ENCODE measurements at places on chromosomes 1 and 21. TPM values are rescaled to one million over a fixed set of nuclear protein-coding genes. Genes with fewer than 3 reads are reported as not detected.
A peak's percentile ranks its signal among the peaks of the same experiment; 100 is the strongest.

- no peaks in the 10 kb centered on the region for H3K27me3 ChIP-seq
- DNase-seq = no peak
- no peak overlapping the region for H3K27ac ChIP-seq
- no peaks in the 10 kb centered on the region for H3K4me1 ChIP-seq
- H3K36me3 ChIP-seq = no peaks in the 10 kb centered on the region
- H3K4me3 ChIP-seq = no peak overlapping the region
These were observed 13.6 kb downstream of the FHAD1 start for GRCh38 chr1:15260418-15261154.

DNA sequence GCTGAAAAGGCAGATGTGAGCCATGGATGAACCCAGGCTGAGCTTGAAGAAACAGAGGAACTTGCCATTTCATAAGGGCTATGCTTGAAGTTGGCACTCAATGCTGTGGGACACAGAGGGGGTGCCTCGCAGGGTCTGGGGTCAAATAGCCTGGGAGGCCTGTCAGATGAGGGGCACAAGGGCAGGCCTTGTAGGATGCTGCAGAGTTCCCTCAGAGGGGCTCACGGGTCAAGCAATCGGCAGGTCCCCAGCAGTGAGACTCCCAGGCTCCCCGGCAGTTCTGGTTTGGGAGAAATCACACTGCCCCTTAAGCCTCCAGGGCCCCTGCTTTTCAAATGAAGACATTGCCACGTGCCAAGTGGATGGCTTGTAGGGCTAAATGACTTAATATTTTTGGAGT lies 116.7 kb upstream of the GRIK3 start:
- H3K27me3 ChIP-seq = no peaks in the 10 kb centered on the region
- no peaks in the 10 kb centered on the region for H3K4me1 ChIP-seq
- no peak overlapping the region for H3K4me3 ChIP-seq
- no peak overlapping the region for H3K27ac ChIP-seq
- no peaks in the 10 kb centered on the region for H3K36me3 ChIP-seq

Gene RBP7
- 10.3 TPM for total RNA-seq

DNA sequence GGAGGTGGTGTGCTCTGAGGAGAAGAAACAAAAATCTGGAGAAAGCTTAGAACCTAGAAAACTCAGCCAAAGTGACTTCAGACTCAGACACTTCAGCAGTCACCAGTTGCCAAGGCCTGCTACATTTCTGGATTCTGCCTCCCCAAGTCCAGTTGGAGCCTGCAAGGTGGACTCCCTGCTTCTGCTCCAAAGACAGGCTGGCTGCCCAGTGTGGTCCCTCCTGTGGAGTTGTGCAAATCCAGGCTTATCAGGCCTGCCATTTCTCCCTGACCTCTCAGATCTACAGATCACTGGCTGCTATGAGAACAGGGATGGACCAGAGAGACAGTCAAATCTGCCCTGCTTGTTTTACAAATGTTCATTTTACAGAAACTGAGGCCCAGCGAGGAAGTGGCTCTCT lies 9.9 kb downstream of the CACHD1 start:
- peaks cover 19% of the 10 kb centered on the region for H3K4me1 ChIP-seq
- DNase-seq = no peak
- no peak overlapping the region for H3K27ac ChIP-seq
- H3K36me3 ChIP-seq = no peaks in the 10 kb centered on the region
- no peaks in the 10 kb centered on the region for H3K27me3 ChIP-seq
- H3K4me3 ChIP-seq = no peak overlapping the region

Gene XCL1
- total RNA-seq = 3.9 TPM

DNA sequence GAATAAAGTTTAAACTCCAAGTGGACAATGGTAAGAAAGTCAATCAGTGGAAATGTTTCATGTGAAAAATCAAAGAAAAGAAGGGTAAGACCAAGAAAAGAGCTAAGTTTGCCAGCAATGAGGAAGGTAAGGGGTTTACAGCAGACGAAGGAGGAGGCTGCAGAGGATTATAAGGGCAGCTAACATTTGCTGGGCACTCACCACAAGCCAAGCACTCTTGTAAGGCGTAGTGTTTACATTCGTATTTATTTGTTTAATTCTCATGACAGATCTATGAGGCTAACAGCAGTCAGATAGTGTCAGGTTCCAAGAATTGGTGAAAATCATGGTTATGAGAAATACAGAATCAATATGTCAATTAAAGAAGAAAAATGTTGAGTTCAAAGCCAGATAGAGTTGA lies 75.2 kb upstream of the NGF start:
- H3K27ac ChIP-seq = no peak overlapping the region
- no peak for DNase-seq
- no peaks in the 10 kb centered on the region for H3K4me1 ChIP-seq
- no peak overlapping the region for H3K4me3 ChIP-seq
- H3K27me3 ChIP-seq = no peaks in the 10 kb centered on the region

DNA sequence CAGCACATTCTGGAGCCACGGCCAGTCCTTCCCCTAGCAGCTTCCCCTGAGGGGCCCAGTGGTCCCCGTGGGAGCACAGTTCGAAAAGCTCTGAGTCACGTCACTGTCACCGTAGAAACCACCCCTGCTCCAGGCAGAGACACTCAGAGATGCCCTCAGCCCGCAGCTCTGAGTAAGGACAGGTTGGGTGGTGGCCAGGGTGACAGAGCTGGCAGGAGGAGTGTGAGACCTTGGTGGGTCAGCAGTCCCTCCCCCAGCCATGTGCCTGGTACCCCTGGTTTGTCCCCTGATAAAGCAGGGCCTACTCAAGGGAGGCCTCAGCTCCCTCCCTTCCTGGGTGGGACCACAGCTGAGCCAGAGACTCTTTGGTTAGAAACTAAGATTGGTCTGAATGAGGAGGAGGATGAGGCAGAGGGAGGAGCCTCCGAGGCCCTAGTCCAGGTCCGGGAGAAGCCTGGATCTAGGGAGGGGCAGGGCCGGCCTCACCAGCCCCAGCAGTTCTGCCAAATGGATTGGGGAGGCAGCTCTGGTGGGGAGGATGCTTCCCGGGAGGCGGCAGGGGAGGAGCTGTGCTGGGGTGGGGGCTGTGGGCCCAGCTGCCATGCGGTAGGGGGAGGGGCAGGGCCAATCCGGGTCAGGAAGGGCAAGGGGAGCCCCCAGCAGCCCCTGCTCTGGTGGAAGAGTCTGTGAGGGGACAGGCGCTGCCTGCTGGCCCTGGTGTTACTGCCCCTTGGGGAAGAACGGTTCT lies 55.2 kb downstream of the SLC9A1 start:
- DNase-seq = peak; percentile 51
- H3K36me3 ChIP-seq = no peaks in the 10 kb centered on the region
- H3K4me1 ChIP-seq = peaks cover 14% of the 10 kb centered on the region
- peak overlapping the region; percentile 27 for H3K27ac ChIP-seq

Gene KCNQ4
- total RNA-seq = 1.4 TPM

DNA sequence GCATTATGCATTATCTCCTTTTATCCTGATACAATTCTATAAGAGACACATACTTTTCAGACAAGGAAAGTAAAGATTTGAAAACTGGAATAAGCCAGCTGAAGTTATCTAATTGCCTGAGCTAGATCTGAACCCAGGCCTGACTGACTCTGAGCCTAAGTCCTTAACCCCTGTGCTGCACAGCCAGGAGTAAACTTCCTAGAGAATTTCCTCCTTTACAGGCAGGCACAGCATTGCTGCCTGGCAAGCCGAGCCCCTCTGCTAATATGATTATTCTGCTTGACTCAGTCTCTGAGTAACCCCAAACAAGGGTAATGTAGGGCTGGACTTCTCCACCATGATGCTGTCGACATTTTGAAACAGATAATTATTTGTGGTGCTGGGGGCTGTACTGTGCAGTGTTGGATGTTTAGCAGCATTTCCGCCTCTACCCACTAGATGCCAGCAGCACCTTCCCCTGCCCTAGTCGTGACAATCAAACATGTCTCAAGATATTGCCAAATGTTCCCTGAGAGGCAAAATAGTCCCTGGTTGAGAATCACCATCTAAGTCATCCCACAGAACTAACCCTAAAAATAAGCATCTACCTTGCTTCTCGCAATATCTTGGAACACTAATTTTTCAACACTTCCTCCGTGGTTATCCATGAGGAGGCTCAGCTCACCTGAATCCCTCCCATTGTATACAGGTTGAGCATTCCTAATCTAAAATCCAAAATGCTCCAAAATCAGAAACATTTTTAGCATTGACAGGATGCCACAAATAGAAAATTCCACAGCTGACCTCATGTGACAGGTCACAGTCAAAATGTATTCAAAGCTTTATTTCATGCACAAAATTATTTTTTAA lies 18.5 kb downstream of the CAMK1G start:
- H3K36me3 ChIP-seq = no peaks in the 10 kb centered on the region
- no peak overlapping the region for H3K4me3 ChIP-seq
- H3K27ac ChIP-seq = no peak overlapping the region
- DNase-seq = no peak
- H3K27me3 ChIP-seq = no peaks in the 10 kb centered on the region

GRCh38 chr1:218346391-218347204 lies 1.5 kb downstream of the TGFB2 start:
- H3K27ac ChIP-seq = no peak overlapping the region
- no peaks in the 10 kb centered on the region for H3K36me3 ChIP-seq
- no peak for DNase-seq
- H3K4me1 ChIP-seq = peaks cover 14% of the 10 kb centered on the region

- H3K4me1 ChIP-seq = peaks cover 34% of the 10 kb centered on the region
- no peaks in the 10 kb centered on the region for H3K36me3 ChIP-seq
- DNase-seq = no peak
- no peaks in the 10 kb centered on the region for H3K27me3 ChIP-seq
These were observed 810 bp downstream of the RGS5 start for GRCh38 chr1:163201906-163202305.

- DNase-seq = no peak
- H3K4me1 ChIP-seq = peaks cover 8% of the 10 kb centered on the region
- H3K27ac ChIP-seq = no peak overlapping the region
- no peaks in the 10 kb centered on the region for H3K27me3 ChIP-seq
- no peaks in the 10 kb centered on the region for H3K36me3 ChIP-seq
These were observed 105.4 kb upstream of the PDC start for GRCh38 chr1:186566140-186566855.

- H3K4me1 ChIP-seq = no peaks in the 10 kb centered on the region
- H3K4me3 ChIP-seq = no peak overlapping the region
- no peaks in the 10 kb centered on the region for H3K27me3 ChIP-seq
- H3K36me3 ChIP-seq = no peaks in the 10 kb centered on the region
- no peak overlapping the region for H3K27ac ChIP-seq
- DNase-seq = no peak
These were observed 1.6 kb upstream of the LEFTY2 start for GRCh38 chr1:225942574-225942973.

Gene SIM2
- total RNA-seq = 11.5 TPM

Gene CLCA2
- not detected for total RNA-seq

Gene OR10Z1
- total RNA-seq = not detected

DNA sequence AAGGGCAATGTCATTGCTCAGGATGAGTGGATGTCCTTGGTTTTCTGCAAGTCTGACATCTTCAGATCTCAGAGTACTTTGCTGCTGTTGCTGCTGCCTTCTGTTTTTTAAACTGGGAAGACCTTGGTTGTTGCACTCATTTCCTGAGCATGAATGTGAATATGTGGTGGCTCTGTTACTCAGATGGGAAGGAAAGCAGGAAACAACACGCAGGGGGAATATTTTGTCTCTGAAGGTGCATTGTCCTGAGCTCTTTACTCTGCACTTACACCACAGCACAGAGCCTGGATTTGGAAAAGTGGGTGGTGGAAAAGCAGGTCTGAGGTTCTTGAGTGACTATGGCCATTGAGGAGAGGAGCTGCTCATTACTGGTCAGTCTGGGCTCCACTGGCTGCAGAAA lies 36.3 kb downstream of the PTGFRN start:
- H3K4me3 ChIP-seq = no peak overlapping the region
- DNase-seq = no peak
- H3K27me3 ChIP-seq = no peaks in the 10 kb centered on the region
- H3K27ac ChIP-seq = no peak overlapping the region
- no peaks in the 10 kb centered on the region for H3K36me3 ChIP-seq

Gene UROD
- total RNA-seq = 44.8 TPM

Gene CLDN17
- not detected for total RNA-seq

Gene SYT14
- total RNA-seq = 0.19 TPM

- H3K36me3 ChIP-seq = no peaks in the 10 kb centered on the region
- no peak overlapping the region for H3K27ac ChIP-seq
- H3K4me3 ChIP-seq = no peak overlapping the region
- no peaks in the 10 kb centered on the region for H3K27me3 ChIP-seq
- no peaks in the 10 kb centered on the region for H3K4me1 ChIP-seq
- DNase-seq = no peak
These were observed 94.6 kb downstream of the STUM start for GRCh38 chr1:226643177-226643576.

DNA sequence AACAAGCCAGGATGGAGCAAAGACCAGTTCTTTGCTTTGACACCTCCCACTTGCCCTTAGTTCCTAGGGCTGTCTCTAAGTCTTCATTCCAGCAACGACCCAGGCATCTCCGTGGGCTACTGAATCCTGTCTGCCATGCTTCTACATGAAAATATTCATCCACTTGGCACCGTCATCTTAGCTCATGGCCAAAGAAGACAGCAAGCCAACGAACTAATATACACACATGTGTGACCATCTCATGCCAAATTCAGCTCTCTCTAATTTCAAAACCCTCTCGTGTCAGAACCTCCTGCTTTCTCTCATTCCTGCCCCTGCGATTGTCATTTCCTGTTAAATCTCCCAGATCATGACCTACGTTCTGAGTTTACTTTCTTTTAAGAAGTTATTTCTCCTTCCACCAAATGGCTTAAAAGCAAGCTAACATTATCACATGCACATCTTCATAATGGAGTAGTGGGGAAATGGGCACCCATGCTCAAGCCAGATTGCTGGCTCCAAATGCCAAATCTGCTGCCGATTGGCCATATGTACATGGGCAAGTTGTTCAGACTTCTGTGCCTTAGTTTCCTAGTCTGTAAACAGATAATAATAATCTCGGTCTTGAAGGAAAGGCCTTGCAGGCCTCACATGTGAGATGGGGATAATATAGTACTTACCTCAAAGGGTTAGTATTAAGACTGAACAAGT lies 373.4 kb downstream of the USH2A start:
- DNase-seq = no peak
- no peaks in the 10 kb centered on the region for H3K27me3 ChIP-seq
- no peaks in the 10 kb centered on the region for H3K4me1 ChIP-seq

- no peak overlapping the region for H3K4me3 ChIP-seq
- H3K27me3 ChIP-seq = no peaks in the 10 kb centered on the region
- H3K4me1 ChIP-seq = peaks cover 47% of the 10 kb centered on the region
- peaks cover 2% of the 10 kb centered on the region for H3K36me3 ChIP-seq
- peak overlapping the region; percentile 35 for H3K27ac ChIP-seq
These were observed 11.2 kb downstream of the F11R start for GRCh38 chr1:161009602-161010211.

- DNase-seq = no peak
- H3K4me1 ChIP-seq = peaks cover 4% of the 10 kb centered on the region
- no peak overlapping the region for H3K4me3 ChIP-seq
These were observed 5.6 kb downstream of the PPP1R15B start for GRCh38 chr1:204405988-204406387.

Data from Caco-2 (cell line).